Right cardiac atrium (tissue), 5 donors: ENCODE measurements at places on chromosomes 1 and 21.

GRCh38 chr1:230910755-230911117 lies 42.4 kb upstream of the C1orf198 start:
- no peak for DNase-seq

DNA sequence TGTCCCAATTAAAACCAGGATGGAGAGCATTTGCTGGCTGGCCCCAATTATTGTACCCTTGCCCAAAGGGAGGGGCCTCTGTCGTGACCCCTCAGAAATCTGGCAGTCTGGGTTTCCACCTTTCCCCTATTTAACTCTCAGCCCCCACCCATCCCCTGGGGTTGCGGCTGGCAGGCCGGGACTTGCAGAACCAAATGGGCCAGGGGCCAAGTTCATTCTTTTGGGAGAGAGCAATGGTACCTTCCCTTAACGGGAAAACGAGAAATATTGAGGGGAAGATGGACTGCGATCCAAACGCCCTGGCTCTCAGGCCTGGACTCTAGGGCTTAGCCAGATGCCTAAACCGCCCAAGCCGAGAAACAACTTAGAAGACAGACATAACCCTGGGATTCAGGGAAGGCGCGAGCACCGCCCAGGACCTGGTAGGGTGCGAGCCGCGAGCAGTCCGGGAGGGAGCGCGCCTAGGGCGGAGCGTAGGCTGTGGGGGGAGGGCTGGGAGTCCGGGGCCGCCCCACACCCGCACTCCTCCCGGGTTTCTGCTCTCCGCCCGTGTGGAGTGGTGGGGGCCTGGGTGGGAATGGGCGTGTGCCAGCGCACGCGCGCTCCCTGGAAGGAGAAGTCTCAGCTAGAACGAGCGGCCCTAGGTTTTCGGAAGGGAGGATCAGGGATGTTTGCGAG lies at the start of gene SLC27A3:
Gene SLC27A3, plus strand, starts transcription at position 628 of the 678 bp plus-strand sequence. CDS start 91 bp downstream, outside the sequence.
- peak; percentile 95 for DNase-seq

DNA sequence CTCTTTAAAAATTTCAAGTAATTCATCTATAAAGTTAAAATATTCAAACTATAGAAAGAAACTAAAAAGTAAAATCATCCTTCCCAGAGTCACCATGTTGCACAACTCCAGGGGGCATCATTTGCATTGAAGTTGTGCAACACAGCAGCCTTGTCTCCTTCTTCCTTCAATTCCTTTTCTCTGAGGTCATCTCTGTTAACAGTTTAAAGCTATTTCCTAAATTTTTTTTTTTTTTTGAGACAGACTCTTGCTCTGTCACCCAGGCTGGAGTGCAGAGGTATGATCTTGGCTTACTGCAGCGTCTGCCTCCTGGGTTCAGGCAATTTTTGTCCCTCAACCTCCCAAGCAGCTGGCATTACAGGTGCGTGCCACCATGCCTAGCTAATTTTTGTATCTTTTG lies 7.1 kb downstream of the RHBG start:
- DNase-seq, result no peak

GRCh38 chr1:236845830-236846229 lies 50.7 kb downstream of the MTR start:
- no peak for DNase-seq

- DNase-seq, result no peak
Measured at GRCh38 chr1:212450331-212450881, 17.7 kb downstream of the NENF start.

GRCh38 chr1:67018574-67018973 lies 35.4 kb downstream of the SLC35D1 start:
- no peak for DNase-seq

DNA sequence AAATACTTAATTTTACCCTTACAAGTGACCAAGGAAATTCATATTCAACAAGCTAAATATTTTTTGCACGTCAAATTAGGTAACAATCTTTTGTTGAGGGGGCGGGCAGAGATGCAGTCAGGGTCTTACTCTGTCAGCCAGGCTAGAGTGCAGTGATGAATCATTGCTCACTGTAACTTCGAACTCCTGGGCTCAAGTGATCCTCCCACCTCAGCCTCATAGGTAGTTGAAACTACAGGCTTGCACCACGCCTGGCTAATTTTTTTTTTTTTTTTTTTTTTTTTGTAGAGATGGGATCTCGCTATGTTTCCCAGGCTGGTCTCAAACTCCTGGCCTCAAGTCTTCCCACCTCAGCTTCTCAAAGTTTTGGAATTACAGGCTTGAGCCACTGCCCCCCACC lies 26.5 kb downstream of the PHTF1 start:
- no peak for DNase-seq

DNA sequence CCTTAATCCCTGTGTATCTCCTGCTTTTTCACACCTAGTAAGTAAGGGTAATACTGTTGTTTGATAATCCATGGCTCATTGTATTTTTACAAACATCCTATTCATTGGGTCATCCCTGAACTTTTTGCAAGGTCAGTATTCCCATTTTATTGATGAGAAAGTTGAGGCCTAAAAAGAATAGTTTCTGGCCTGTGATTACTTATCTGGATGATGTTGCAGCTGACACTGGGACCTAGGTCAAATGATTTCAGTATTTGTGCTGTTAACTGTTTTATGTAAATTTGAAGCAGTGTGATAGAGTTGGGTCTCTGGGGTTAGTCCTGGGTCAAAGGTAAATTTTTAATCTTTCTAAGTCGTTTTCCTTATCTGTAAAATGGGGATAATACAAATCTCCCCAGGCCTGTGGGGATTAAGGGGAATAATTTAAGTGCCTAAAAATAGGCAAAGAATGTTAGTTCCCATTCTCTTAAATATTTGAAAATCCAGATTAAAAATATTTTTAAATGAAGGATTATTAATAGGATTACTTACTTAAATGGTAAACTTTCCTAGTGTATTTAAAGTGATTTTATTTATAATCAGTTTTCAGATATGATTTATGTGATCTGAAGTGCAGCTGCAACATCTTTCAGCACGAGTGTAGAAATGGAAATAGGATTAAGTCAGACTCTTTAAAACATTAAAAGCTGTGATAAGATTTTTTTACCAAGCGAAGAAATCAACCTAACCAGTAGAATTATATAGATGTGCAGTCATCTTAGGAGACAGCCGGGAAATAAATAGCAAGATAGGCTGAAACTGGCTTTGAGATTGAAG lies 4.3 kb downstream of the PPP2R5A start:
- no peak for DNase-seq

- no peak for DNase-seq
Measured at GRCh38 chr1:68276448-68276847, 44.1 kb upstream of the WLS start.

- DNase-seq, result no peak
Measured at GRCh38 chr1:118081387-118081786, 103.6 kb downstream of the SPAG17 start.

DNA sequence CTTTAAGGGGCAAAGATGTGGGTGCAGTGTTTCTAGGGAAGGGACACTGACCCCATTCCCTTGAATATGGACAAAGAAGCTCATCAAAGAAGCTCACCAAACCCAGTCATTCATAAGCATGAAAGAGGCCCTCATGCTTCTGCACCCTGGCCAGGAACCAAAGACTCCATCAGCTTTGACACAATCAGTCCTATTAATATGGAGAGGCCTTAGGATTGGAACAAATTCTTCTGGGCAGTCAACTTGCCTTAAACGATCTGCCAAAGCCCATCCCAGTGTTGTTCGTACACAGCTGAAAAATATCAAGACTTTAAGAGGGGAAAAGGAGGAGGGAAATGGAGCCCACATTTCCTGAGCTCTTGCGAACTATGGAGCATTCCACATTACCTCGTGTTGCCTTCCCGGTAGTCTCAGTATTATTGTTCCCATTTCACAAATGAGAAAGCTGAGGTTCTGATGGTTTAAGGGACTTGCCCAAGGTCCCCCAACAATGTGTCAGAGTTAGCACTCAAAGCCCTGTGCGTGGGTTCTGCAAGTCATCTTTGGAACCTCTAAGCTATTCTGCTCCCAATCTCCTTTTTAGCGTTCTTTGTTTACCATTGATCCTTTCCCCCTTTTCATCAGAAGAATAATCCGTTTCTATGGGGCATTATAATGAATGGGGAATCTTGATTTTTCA lies 161.9 kb downstream of the ZBTB18 start:
- DNase-seq, result no peak

- no peak for DNase-seq
Measured at GRCh38 chr1:24803987-24804530, 58.8 kb downstream of the CLIC4 start.

- DNase-seq, result no peak
Measured at GRCh38 chr1:111775966-111776365, 20.3 kb downstream of the DDX20 start.

- DNase-seq, result no peak
Measured at GRCh38 chr1:206834711-206835110, 30.7 kb upstream of the IL20 start.

DNA sequence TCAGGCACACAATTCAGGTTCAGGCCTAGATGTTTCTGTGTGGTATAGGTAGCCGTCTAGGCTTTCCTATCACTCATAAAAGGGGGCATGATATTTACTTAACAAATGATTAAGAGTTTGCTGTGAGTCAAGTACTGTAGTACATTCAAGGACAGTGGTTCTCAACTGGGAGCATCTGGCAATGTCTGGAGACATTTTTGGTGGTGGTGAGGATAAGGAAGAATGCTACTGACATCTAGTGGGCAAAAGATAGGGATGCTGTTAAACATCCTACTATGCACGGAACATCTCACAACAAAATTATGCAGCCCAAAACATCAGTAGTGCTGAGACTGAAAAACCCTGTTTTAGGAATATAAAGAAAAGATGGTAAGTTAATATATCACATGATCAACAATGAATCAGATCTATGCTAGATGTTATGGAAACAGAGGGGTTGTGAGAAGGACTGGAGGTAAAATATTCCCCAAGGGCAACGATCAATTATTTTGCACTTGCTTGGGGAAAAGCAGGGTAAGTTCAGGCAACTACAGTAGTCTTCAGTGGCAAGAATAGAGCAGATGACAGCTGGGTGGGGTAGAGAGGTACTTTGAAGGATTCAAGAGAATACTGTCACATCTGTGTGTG lies 4.9 kb downstream of the DNTTIP2 start:
- no peak for DNase-seq

DNA sequence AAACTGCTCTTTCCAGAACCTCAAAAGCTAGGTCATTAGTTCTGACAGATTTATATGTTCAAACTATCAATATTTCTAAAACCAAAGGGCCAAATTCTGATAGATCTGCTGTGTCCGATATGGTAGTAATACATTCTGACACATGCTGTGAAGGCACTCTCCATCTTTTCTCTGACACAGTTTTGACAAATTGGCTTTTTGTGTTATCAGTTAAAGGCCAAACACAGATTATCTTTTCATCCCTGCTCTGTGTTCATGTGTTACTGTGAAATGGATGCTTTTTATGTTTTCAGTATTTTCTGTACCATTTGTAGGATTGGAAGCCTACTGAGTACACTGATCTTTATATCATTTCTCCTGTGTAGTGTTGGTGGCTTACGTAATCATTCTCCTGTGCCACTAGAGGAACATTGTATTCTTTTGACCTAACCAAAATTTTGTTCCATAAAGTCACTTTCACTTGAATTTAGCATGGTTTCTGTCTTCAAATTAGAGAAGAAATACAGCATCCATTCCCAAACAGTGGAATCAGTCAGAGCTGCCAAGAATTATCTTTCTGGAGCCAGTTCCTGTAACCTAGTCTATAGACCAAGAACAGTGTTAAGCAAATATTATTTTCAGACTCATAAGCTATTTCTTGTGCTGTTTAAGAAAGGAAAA lies 137.2 kb downstream of the ADGRL2 start:
- DNase-seq, result no peak

DNA sequence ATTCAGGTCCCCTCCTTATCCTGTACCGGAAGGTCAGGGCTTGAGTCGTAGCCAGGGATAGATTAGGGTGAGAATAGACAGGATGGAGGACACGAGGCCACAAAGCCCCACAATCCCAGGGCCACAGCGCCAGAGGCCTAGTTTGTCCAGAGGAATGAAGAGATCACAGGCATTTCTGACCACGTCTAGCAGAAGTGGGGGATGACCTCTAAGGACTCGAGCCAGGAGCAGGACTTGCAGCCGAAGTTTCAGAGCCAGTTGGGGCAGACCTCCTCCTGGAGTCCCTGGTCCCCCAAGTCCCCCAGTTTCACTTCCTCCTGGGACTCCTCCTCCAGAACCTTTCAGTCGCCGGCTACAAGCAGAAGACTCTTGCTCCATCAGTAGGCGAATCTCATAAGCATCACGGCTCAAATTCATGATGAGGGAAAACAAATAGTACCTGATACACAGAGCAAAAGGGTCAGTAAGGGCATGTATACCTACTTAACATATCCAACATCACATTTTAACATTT lies 2.3 kb upstream of the ITGA10 start:
- no peak for DNase-seq

DNA sequence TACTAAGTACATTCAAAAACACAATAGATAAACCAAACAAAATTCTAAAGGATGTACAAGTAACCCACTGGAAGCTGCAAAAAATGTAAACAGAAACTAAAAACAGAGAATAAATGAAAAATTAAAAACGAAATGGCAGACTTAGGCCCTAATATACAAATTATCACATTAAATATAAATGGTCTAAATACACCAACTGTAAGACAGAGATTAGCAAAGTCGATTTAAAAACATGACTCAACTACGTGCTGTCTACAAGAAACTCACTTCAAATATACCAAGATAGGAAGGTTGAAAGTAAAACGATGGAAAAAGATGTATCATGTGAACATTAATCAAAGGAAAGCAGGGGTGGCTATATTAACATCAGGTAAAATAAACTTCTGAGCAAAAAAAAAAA lies 23.1 kb downstream of the SLC19A1 start:
- no peak for DNase-seq

DNA sequence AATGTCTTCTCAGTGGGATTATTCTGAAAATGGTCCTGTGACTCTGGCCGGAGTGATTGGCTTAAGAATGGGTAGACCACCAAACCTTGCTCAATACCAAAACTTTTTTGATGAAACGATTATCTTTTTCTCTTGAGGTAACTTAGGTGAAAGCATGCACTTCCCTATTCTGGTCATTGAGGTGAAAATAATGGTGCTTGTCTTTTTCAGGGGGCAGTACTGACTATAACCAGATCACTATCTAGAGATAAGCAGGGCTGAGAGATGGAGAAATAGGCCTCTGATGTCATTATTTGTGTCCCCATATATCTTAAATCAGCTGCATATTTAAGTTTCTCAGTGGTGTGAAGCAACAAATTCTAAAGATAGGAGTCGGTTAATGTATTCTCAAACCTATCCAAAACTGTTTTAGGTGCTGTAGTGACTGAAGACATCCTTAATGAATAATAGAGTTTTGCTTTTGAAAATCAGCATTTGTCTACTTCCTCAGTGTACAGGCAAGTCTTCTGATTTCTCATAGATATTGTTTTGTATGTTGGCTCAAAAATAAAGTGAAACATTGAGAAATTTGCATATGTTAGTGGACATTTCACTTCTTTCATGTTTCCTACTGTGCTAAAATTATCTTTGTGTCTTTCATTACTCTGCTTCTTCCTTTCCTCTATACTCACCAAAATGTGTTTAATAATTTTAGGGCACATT lies 735.3 kb upstream of the ADGRL4 start:
- no peak for DNase-seq

GRCh38 chr1:48217856-48218255 lies 4.7 kb upstream of the SLC5A9 start:
- no peak for DNase-seq
